Fibroblast of villous mesenchyme (primary cell): ENCODE measurements at places on chromosomes 12 and 14.
A peak's percentile ranks its signal among the peaks of the same experiment; 100 is the strongest.

DNA sequence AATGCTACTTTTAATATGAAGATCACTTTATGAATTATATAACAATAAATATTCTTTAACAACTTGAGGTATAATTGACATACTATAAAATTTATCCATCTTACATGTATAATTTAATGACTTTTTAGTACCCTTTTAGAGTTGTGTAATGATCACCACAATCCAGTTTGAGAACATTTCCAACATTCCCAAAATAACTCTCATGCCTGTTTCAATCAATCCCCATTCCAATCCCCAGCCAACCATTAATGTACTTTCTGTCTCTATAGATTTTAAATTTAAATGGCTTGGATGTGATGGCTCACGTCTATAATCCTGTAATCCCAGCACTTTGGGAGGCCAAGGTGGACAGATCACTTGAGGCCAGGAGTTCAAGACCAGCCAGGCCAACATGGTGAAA, 23.5 kb upstream of the FRMD6 start:
- no peak for DNase-seq

GRCh38 chr12:66910366-66910974, 231.6 kb upstream of the GRIP1 start:
- no peak for DNase-seq

DNA sequence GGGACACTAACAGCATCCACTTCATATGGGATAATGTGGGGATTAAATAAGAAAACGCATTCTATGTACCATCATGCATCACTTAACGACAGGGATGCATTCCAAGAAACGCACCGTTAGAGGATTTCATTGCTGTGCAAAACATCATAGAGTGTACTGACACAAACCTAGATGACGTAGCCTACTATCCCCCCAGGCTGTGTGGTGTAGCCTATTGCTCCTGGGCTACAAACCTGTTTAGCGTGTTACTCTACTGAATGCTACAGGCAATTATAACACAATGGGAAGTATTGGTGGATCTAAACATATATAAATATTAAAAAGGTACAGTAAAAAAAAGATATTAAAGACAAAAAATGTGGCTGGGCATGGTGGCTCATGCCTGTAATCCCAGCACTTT, 230.6 kb downstream of the KSR2 start:
- no peak for DNase-seq

GRCh38 chr12:40635141-40635731, 57.0 kb upstream of the CNTN1 start:
- no peak for DNase-seq

DNA sequence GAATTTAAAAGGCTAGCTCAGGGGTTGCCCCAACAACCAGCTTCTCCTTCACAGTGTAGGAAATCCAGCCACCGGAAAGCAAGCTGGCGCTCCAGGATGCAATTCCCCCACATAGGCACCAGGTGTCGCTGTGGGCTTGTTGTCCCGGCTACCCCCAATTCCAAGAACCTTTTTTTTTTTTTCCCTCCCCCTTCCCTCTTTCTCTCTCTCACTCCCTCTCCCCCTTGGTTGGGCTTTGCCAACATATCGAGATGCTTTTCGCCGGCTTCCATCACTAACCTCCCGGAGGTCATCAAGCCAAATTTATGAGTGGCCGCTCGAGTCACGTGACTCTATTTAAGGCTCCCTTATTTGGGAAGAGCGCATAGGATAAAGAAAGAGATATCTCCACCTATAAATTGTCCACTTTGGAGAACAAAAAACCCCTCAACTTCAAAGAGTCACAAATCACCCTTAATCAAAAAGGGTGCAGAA, at the start of gene HOXC5:
Gene HOXC5 (plus strand): TSS at position 424 of the 474 bp plus-strand sequence. CDS start 73 bp downstream, outside the sequence.
- DNase-seq, result peak; percentile 81
